ENCODE measurements at places on chromosomes 3 and 15.

DNA sequence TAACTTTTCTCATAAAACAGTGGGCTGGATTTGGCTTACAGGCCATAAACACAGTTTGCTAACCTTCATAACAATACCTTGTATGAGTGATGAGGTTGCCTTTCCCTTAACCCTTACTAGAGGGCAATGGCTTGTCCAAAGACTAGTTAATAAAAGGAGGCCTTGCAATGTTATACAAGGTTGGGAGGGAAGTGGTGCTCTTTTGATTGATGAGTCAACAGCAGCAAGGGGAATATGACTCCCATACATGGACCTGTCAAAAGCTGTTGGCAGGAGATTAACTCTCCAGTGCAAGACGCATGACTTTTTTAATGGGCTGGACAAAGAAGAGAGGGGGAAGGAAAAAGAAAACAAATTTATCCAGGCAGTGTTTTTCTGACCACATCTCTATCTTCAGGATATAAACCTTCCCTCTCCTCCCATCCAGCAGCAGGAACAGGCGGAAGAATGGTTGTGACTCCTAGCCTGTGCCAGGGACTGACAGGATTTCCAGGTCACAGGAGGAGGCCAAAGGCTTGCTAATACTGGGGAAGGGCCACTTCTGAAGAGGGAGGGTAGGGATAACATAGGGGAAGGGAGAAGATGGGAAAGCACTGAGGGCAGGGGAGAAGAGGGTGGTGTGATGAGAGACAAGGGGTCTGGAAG, 35.2 kb upstream of the ARL14 start:
- no peak for DNase-seq

DNA sequence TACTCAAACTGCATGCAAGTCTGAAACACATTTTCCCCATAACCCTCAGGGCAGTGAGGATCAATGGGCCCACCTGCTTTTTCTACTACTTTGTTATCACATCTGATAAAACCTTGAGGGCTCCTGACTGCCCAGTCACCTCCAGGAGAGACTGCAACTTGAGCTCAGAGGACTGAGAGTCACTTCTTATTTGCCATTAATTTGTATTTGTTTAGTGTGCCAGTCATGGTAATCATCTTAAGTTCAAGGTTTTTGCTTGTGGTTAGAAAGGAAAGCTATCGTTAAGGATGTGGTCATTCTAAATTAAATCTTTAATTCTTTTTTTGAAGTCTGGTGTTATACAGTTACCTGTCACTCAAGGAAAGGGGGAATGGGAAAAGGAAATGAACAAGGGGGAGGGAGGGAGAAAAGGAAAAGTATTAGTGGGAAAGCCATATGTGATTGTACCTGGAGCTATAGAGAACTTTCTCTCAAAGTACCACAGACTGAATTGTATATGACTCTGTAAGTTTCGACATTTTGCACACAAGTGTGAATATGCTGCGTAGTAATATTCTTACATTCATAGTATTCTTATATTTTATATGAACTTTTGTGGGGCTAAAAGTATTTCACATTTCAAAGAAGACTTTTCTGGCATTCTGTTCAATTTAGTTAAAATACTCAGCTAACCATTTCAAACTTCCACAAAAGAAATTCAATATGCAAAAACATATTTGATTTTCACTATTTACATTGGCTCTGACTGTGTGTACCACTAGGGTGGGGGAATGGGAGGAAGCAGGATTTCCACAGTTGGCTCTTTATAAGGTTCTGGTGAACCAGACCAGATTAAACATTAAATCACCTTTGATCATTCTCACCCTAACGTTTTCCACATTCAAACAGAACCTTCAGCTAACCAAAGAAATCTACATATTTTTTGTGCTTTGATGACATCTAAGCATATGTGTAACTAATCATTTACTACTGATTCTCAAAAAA, 166.5 kb upstream of the ATP11B start:
- DNase-seq: no peak

- no peak for DNase-seq
These were observed 69.1 kb downstream of the PEX5L start for GRCh38 chr3:179967622-179968021.

- DNase-seq: no peak
These were observed 23.8 kb downstream of the EFCAB12 start for GRCh38 chr3:129404610-129405009.

DNA sequence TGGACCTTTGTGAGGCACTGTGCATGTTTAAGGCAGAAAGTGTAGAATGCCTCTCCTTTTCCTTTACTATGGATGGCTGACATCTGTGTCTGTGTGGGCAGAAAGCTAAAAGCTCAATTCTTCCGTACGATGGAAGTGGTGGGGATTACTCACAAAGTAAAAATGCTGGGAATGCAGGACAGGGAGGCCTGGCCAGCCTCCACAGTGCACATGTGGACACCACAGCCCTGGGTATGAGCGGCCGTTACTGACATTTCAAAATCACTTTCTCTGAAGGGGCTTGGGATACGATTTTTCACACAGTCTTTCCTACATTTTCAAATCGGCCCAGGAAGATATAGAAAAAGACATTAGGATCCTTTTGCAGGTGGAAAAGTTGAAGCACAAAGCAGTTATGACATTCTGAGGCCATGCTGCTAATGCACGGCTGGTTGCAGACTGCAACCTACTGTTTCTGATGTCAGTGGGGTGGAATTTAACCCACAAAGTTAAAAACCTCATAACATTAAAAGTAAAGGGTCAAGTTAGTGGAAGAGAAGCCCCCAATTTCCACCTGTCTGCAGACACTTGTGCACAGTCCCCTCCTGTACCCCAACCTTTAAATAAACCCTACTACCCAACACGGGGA, 27.9 kb downstream of the EHD4 start:
- no peak for DNase-seq

- DNase-seq: no peak
These were observed 302.5 kb downstream of the C3orf38 start for GRCh38 chr3:88452228-88452627.

DNA sequence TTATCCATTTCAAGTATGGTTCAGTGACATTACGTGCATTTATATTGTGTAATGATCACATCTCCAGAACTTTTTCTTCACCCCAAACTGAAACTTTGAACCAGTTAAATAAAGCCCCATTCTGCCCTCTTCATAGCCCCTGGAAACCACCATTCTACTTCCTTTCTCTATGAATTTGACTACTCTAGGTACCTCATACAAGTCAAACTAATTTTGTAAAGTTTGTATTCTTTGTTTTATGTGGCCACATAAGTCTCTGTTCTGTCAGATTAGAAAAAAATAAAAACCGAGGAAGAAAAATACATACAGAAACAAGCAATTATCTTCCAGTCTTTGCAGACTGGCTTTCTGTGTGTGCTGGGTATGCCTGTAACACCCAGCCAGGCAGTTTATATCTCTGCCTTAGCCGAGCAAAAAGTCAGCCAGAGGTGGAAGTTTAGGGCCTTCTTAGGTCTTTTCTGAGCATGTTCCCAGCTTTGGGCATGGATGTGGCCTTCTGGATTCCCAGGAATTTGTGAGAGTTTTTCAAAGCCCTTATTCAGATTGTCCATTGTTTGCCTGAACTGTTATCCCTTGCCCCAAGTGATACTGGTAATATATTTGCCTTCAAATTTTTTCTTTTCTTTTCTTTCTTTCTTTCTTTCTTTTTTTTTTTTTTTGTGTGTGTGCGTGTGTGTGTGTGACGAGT, 6.0 kb upstream of the GRAMD1C start:
- no peak for DNase-seq

DNA sequence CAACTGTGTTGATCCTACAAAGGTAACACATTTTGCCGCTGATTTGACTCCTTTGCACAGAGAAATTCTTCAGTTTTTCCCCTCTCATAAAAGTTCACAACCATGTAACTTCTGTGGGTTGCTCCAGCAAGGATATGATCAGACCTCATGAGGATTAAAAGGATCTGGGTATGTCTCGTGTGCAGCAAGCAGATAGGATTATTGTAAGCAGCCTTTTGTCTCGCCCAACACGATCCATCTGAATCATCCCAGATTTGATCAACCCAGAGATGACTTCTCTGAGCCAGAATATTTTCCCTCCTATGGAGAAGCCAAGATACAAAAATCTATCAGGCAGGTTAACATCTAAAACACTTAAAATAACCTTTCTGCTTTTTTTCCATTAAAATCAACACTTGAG, 12.8 kb upstream of the BNIP2 start:
- DNase-seq: no peak

GRCh38 chr15:63896336-63897115, 62.8 kb upstream of the HERC1 start:
- no peak for DNase-seq

DNA sequence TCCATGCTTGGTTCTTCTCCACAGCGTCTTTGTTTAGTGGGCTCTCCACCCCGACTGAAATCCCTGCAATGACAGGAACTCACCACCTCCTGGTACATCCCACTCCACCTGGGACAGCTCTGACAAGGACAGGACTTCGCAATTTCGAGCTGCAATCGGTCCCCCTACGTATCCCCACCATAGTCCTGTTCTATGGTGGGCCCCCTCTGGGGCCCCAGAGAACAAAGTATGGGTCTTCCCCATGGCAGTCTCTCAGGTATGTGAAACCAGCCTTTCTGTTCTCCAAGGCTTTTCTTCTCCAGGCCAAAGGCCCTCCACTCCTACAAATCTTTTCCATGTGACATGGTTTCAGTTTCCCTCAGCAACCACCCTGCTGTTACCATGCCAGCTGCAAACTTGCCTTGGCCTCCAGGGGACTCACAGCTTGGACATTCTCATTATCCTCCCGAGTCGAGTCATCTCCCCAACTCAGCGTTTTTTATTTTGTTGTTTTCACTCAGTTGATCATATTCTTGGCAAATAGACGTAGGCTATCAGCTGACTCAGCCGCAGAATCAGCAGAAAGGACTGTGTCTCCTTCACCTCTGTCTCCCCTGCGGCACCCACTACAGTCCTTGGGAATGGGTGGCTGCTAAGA, 233.3 kb downstream of the OPA1 start:
- no peak for DNase-seq

DNA sequence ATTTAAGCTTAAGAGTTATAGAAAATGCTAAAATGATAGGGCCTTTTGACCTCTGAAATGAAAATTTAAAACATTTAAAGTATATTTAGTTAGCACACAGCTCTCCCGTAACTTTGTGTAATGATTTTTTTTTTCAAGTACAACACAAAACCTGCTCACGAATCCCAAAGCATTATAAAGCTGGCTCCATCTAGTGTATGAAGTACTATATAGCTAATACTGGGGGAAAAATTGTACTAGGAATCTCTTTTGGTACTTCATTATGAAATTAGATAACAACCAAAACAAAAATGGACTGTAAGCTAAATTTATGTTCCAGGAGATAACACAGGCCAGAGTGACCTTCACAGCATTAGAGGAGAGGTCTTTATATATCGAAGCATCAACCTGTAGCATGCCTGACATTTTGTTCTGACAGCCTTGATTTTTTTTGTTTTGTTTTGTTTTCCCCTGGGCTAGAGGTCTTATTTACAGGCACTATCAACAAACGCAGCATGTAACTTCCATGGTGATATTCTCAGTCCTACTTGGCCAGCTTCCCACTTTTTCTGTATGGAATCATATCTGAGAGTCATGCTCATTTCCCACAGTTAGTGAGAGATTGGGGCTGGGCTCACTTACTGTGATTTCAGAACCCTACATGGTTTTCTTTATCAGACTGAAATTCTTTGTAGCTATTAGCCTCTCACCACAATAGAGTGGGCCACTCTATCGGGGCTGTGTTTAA, 116.3 kb downstream of the MITF start:
- no peak for DNase-seq

DNA sequence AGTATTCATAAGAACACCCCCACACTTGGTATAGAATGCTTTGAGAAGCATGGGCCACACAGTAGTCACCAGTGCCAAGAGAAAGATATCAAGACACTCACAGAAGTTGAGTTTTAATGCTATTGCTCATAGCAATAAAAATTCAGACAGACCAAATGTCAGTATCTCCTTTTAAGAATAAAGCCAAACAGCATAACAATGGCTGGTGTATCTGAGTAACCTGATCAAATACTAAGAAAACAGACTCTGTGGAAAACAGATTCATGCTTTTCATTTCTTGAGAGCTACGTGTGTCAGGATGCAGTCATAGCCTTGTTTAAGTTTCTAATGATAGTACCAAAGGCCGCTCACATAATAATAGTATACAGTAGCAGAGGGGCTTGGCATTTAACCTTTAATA, 778.5 kb downstream of the MECOM start:
- no peak for DNase-seq

GRCh38 chr15:48571510-48571909, 74.0 kb downstream of the FBN1 start:
- no peak for DNase-seq

- no peak for DNase-seq
These were observed 59.2 kb upstream of the TRAK1 start for GRCh38 chr3:42031808-42032480.

DNA sequence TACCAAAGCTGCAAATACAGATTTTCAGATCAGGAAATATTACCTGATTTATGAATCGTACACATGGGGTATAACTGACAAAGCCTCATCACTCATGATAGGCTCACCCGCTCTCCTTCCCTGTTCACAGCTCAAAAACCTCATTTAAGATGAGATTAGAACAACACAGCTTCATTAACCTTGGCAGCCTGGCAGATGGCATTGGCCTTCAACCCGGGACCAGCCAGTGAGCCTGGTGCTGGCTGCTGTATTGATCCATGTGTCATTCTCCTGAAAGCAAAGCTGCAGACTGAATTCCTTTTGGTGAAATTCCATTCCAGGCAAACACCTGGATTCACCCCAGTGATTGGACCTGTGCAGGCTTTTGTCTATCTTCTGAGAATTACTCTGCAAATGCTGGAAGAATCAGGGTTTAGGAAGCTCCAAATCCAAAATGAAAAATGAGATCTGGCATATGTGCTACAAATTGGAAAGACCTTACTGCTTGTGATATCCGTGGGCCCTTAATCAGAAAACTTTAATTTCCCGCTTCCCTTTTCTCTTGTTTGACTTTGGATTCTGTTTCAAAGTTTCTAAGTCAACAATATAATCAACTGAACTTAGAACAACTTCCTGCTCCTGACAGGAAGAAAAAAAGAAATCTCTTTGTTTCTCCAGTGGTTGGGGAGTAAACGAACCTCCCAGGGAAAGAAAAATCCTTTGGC, 189.1 kb upstream of the KBTBD8 start:
- DNase-seq: no peak

GRCh38 chr3:188348435-188349244, 194.7 kb downstream of the LPP start:
- no peak for DNase-seq

DNA sequence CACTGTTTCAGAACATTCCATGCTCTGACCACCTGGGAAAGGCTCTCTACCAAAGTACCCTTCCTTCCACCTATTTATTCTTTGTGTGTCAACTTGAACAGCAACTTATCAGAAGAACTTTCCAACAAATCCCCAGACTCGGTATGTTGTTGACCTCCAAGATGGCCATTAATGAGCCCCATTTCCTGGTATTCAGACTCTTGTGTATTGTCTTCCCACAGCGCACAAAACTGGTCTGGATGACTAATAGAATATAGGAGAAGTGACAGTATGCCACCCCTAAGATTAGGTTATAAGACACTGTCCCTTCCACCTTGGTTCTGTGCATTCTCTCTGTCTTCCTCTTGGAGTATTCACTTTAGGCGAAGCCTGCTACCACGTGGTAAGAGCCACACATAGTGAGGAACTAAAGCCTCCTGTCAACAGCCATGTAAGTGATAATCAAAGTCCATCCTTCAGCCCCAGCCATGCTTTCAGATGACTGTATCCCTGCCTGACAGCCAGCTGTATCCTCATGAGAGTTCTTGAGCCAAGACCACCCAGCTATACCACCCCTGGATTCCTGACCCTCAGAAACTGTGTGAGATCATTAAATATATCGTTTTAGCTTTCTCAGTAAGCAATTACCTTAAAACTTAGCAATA, 481.7 kb downstream of the MAGI1 start:
- DNase-seq: no peak
